ENCODE measurements at places on chromosomes 16 and 17. TPM values are rescaled to one million over a fixed set of nuclear protein-coding genes. Genes with fewer than 3 reads are reported as not detected.

DNA sequence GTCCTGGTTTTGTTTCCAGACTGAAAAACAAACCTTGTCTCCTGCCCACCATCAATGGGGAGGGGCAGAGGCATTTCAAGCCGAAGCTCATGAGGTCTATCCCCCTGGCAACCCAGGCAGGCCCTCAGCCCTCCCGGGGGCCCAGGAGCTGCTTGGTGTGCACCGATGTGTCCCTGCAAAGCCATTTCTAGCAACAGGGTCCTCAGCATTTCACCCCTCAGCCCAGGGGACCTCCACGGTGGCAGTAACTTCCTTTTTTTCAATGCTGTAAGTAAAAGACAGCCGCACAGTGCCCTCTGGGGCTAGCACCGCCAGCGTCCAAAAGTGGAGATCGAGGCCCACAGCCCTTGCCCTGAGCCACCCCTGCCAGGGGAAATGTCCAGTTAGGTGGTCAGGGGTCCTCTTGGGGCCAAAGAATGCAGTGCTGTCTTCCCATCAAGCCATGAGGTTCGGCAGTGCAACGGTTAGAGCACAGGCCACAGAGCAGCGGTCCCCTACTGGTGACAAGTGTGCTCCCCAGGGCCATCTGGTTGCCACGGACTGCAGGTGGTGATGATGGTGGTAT is 79.9 kb downstream of the LITAF start:
- peaks cover 4% of the 10 kb centered on the region for H3K4me1 ChIP-seq
- H3K27me3 ChIP-seq, result no peaks in the 10 kb centered on the region
- H3K4me3 ChIP-seq, result no peak overlapping the region
- H3K36me3 ChIP-seq, result no peaks in the 10 kb centered on the region

- no peaks in the 10 kb centered on the region for H3K27me3 ChIP-seq
- no peaks in the 10 kb centered on the region for H3K36me3 ChIP-seq
- peaks cover 5% of the 10 kb centered on the region for H3K4me1 ChIP-seq
Measured at GRCh38 chr16:77212741-77213541, 13.7 kb downstream of the SYCE1L start.

DNA sequence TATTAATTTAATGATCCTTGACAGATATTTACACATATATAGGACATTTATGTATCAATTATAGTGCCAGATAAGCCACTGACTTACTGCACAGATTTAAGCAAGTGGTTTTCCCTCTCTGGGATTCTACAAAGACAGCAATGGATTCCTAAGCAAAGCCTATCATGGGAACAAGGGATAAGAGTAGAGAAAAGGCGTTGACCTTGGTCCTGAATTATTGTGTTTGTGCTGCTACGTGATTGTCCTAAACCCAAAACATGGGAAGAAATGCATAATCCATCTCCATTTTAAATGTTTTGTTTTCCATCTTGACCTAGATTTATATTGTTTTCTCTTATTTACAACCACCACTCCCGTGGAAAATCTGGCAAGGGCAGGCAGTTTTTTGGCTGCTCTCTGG is 14.0 kb downstream of the SLFN11 start:
- no peak overlapping the region for H3K27ac ChIP-seq
- DNase-seq, result peak; percentile 39
- H3K36me3 ChIP-seq, result no peaks in the 10 kb centered on the region
- peaks cover 52% of the 10 kb centered on the region for H3K27me3 ChIP-seq

GRCh38 chr16:57743458-57743857 is 7.9 kb downstream of the KATNB1 start:
- no peaks in the 10 kb centered on the region for H3K4me1 ChIP-seq
- no peaks in the 10 kb centered on the region for H3K27me3 ChIP-seq
- 0 out of 2 replicates have a peak, but pooled peaks cover 7% of the 10 kb centered on the region for H3K36me3 ChIP-seq

MMP2 gene
- total RNA-seq, result 43.8 TPM

SMIM5 gene
- not detected for total RNA-seq
